ENCODE measurements at places on chromosomes 3 and 15. TPM values are rescaled to one million over a fixed set of nuclear protein-coding genes. Genes with fewer than 3 reads are reported as not detected.

DNA sequence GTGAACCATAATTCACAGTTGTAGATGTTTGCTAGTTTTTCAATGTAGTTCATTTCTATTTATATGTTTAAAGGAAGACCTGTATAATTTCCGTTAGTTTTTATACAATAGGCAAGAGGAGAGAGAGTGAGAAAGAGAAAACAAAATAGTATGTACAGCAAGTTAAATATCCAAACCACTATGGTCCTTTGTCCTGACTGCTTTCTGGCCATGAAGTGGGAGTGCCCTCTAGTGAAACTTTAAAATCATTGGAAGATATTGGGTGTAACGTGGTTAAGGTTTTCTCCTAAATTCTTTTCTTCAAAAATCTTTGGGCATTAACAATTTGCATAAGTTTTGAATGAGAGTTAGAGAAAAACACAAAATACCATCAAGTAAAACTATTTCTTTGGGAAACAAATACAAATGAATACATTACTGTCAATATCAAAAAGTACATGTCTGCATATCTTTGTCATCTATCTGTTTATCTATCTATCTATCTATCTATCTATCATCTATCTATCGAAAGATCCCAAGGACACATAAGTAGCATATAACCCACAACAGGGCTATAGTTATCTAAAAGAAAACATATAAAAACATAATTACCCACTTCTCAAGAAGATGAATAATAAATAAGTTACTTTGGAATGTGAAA is 534.6 kb upstream of the ATP11B start:
- DNase-seq = no peak

DNA sequence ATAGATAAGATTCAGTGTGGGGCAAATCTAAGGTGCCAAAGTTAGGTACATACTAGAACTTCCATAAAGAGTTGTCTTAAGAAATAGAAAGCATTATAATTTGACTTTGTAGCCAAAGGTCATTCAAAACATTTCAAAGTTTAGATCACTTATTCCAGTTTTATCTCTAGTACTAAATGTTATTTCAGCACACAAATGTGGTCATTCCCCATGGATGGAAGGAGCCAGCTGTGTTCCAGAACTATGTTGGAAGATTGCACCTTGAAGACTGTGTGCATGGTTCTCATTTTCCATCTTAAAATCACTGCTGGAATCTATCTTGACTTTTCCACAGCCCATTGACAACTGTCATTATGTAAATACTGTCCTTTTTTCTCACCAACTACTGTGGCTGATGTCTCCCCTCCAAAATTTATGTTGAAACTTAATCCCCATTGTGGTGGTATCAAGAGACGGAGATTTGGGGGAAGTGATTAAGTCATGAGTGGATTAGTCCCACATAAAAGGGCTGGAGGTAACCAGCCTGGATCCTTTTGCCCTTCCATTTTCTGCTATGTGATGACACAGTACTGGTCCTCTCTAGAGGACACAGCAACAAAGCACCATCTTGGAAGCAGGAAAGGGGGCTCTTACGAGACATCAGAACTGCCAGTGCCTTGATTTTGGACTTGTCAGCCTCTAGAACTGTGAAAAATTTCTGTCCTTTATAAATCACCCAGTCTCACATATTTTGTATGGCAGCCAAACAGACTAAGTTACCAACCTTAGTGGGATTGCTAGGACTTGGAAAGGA is 24.0 kb downstream of the TGFBR2 start:
- no peak for DNase-seq

DNA sequence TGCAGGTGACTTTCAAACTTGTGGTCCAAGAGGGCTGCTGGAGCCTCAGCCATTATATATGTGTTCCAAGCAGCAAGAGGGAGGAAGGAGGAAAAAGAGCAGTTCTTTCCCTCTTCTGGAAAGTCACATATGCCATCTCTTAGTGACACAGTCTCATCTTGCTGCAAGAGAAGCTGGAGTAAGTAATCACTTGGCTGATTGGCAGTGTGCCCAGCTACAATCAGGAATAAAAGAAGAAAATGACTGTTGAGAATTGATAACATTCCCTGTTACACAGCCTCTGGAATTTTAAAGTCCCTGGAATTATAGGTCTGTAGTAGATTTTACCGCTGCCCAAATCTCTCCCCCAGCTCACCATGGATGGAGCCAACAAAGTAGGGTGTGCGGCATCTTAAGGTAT is 31.4 kb upstream of the LYZL4 start:
- DNase-seq = no peak

GRCh38 chr3:125022206-125022605 is 33.6 kb downstream of the HEG1 start:
- no peak for DNase-seq

- DNase-seq = no peak
These were observed 493.4 kb upstream of the TGFBR2 start for GRCh38 chr3:30112902-30113484.

DNA sequence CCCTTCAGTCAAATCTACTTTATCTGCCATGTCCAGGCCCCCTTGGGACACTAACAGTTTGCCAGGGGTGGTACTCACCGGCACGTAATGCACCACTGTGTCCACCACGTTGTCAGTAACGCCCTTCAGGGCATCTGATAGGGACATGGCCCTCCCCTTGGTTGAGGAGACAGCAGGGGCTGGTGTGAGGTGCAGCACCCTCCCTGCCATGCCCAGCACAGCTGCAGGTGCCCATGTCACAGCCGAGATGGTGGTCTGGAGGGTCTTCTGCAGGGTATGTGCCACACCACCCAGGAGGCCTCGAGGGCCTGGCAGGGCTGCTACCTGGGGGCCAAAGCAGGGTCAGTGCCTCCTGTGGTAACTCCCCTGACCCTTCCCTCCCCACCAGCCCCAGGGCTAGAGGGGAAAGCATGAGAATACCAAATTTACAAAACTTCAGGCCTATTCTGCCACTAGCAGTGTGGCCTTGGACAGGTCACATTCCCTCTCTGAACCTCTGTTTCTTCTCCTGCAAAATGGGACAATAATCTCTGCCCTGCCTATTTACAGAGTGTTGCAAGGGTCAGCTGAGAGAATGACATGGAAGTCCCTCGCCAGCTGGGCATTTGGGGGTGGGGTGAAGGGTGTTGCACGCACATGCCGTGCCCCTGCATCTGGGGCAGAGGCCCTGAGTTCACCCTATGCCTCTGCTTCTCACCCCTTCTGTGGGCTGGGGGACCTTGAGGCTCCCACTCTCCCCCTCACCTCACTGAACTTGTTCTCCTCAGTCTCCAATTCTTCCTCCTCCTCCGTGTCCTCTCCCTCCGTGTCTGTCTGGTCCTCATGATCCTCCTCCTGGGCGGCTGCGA is 11.8 kb upstream of the KIF7 start:
- no peak for DNase-seq

GRCh38 chr3:56903231-56903782 is 101.6 kb upstream of the ARHGEF3 start:
- no peak for DNase-seq

- DNase-seq = no peak
These were observed 1041.1 kb upstream of the GBE1 start for GRCh38 chr3:82802501-82802900.

DNA sequence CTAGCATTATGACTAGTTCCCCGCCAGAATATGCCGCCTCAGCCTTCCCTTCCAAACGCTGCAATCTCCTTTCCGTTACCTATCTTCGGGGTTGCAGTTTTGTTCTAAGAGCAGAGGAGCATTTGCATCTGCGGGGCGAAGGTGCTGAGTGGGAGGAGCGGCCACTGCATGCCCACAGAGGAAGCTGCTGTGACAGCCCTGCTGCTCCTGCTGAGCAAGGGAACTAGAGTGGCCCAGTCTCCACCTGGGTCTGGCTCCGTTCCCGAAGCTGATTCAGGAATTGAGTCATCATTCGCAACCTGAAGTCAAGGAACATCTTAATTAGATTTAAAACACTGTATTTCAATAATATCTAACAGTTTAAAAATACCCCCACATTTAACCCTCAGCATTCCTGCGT is 98.2 kb upstream of the TJP1 start:
- DNase-seq = no peak

DNA sequence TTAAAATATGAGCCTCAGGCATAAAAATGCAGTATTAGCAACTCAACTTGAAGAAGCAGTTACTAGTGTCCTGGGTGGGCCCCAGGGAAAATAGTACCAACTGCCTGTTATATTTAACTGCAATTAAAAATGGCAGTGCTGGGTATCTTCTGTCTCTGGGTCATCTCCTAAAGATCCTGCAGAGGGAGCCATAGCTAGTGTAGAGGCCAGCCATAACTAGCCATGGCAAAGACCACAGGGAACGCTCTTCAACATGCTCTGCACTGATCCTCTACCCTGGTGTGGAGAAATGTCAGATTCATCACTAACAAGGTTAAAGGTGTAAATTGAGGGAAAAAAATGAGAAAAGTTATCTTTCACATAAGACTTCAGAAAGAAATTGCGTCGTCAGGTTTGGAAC is 181.3 kb downstream of the SNRPN start:
- DNase-seq = no peak

DNA sequence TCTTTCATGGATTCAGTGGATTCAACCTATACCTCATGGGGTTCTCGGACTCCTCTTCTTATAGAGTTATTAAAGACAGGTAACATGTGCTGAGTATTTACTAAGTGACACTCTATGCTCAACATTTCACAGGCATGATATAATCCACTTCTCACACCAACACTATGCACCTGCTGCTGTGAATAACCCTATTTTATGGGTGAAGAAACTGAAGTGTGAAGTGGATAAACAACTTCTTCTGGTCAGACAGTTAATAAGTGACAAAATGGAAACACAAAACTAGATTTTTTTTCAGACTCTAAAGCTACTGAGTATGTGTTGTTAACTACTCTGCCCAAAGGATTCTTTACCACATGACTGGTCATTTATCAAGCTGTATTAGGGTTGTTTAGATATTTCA is 403.5 kb downstream of the DIPK2A start:
- DNase-seq = no peak

DNA sequence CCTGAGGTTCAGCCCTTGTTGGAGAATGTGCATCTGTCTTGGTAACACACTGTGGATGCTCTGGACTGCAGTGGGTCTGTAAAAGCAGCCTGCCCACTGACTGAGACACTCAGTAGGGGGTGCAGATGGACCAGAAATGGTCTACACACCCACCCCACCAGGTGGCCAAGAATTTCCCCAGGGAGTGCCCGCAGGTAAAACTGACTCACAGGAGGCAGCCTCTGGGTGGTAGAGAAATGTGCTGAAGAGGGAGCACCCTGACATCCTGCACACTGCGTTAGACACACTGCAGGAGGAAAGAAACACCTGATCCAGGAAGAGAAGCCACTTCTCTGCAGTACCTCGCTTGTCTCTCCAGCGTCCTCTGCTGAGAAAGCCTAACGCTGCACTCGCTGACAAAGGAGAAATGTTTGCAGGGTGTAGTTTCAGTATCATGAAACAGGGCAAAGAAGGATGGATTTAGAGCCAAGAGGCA is 109.5 kb upstream of the ABHD17C start:
- no peak for DNase-seq

DNA sequence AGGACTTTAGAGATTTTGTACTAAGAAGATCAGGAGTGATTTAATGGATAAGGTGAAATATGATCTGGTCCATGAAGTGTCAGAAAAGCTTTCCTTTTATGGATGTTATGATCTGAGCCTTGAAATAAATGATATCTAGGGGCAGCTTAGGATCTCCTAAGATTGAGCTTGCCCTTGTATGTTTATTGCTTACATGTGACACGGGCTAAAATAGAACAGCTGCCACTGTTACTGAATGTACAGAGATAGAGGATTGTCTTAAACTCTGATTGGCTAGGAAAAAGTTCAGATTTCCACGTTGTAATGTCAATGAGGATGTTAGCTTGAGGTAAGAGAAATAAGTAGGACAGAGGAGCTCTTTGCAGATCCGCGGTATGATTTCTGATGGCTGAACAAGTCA is 8.8 kb downstream of the FYTTD1 start:
- no peak for DNase-seq

GRCh38 chr3:16477056-16477455 is 36.4 kb downstream of the RFTN1 start:
- no peak for DNase-seq

DNA sequence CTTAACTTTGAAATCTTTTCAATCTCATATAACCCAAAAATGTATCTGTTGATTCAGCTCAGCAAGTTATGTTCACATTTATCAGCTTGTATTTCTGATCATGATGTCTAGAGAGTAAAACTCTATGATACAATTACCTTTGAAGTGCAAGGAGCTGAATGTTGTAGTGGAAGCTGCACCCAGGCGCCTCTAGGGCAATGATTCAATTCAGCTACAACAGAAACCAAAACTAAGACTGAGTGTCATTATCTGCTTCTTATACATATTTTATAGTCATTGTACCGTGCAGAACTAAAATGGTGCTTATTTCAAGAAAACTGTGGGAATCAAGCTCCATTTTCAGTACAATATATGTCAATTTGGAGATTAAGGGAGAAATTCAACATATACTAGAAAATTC is 1237.5 kb downstream of the ZPLD1 start:
- no peak for DNase-seq

GRCh38 chr3:131928593-131928992 is 106.2 kb downstream of the CPNE4 start:
- DNase-seq = no peak

DNA sequence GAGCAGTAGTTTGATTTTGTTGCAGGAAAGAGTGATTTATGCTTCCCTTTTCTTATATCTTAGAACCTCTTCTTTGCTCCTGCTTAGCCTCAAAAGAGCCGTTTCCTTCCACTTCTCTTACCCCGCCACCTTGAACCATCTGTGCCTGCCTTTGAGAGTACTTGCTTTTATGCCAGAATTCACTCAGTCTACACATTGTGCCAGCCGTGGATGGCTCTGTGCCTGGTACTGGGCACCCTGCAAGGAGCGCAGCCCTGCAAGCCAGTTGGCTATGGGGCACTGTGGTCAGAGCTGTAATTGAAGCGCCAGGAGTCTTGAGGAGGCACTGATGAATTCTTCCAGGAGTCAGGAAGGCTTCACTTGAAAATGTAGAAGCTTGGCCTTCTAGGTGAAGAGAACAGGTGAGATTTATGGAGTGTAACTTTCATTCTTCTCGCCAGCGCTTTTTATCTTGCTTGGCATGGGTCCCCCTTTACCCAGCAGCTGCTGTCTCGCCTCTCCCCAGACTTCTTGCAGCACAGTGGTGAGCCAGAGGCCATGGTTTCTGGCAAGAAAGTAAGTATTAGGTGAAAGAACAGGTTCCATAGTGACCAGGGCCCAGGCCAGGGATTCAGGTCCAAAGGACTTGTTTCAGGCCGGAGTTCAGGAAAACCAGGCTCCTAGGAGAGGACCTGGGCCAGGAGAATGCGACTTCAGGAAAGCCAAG is 4.9 kb downstream of the TMED3 start:
- DNase-seq = no peak

GRCh38 chr15:37289109-37289765 is 188.9 kb upstream of the MEIS2 start:
- no peak for DNase-seq

GRCh38 chr15:76684002-76684401 is 221.1 kb downstream of the SCAPER start:
- DNase-seq = no peak

The ZNF502 gene
- 1.2 TPM for total RNA-seq

The PRSS50 gene
- not detected for total RNA-seq

The PPM1L gene
- total RNA-seq = 0.21 TPM

The NUTM1 gene
- total RNA-seq = not detected

The PRTG gene
- not detected for total RNA-seq

The GOLGA8M gene
- not detected for total RNA-seq

The SATB1 gene
- total RNA-seq = 0.72 TPM

The DNASE1L3 gene
- total RNA-seq = 3.7 TPM

The IRAK2 gene
- total RNA-seq = 4.7 TPM

The SST gene
- total RNA-seq = not detected
